ENCODE measurements at places on chromosomes 12 and 14. TPM values are rescaled to one million over a fixed set of nuclear protein-coding genes. Genes with fewer than 3 reads are reported as not detected.
A peak's percentile ranks its signal among the peaks of the same experiment; 100 is the strongest.

GRCh38 chr12:13233830-13234641, 37.5 kb downstream of the EMP1 start:
- DNase-seq: peak; percentile 67

DNA sequence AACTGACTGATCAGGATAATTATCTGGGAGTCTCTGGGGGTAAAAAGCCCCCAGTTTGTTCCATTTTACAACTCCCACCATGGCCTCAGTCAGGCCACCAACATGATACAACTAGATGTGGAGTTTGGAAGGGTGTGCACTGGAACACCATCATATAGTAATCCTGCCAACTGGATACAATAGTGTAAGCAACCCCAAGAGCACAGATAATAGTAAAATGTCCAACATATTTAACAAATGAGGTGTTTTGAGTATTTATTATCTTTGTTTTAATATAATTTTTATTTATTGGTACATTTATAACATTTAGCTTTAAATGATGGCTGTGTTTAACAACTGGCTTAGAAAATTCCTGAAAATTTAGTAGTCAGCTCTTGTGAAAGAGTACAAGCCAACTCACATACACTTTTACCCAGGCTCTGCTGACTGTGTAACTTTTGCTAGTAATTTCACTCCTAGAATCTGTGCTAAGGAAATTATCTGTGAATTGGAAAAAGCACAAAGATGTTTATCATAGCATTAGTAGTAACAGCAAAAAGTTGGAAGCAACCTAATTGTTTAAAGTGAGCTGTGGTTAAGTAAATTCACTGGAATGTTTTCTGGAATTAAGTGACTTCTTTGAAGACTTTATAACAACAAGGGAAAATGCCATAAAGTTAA, 196.8 kb downstream of the RAD51B start:
- no peak for DNase-seq

SLIRP gene
- total RNA-seq: 94.7 TPM

DNA sequence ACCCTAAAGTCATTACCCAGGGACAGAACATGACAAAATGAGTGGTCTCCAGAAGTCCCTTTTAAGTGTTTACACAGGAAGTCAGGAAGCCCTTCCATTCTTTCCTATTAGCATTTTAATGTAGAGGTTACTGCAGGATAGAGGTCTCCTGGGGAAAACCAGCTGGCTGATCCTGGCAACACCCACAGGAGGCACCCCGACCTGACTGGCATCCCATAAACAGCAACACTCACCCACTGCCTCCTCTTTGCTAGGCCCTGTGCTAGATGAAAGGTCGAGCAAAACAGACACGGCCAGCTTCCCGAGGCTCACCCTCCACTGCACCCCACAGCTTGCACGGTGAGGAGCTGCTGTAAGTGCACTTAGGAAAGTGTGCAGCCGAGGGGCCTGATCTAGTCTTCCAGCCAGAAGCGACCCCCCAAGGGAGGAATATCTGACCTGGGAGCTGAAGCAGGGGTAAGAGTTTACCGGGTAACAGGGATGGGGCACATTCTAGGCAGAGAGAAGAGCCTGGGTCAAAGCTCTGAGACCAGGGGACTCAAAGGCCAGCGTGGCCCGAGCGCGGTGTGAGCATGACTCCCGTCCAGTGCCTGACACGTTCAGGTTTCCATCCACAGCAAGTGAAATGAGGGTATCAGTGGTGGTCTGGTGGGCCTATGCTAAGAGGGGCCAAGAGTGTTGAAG, 9.0 kb downstream of the DAZAP2 start:
- DNase-seq: peak; percentile 13

GRCh38 chr12:19432309-19433170, 6.8 kb upstream of the AEBP2 start:
- DNase-seq: no peak

SLC35F4 gene
- total RNA-seq: not detected

ALG10 gene
- 11.8 TPM for total RNA-seq

SERPINA5 gene
- total RNA-seq: 0.26 TPM

- no peak for DNase-seq
These were observed 194.3 kb downstream of the CPNE8 start for GRCh38 chr12:38711054-38711453.

GRCh38 chr14:103480595-103480994, 42.0 kb downstream of the CKB start:
- DNase-seq: no peak

FAM181A gene
- not detected for total RNA-seq

DNA sequence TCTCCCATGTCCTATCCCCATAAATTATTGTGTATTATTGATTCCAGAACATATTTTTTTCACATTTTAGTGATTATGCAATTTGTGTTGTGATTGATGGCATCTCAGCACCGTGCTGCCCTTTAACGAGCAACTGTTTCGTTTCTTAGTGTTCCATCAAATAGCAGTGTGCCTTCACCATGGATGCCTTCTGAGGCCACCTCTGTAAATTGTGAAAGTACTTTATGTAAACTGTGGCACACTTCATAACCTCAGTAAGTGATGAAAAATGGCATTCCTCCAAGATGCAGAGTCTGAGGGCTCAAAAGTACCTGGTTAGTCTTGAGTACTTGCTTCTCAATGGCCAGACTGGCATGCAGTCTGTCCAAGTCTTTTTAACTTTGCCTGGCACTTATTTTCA, 8.2 kb downstream of the CHST11 start:
- DNase-seq: no peak

DNA sequence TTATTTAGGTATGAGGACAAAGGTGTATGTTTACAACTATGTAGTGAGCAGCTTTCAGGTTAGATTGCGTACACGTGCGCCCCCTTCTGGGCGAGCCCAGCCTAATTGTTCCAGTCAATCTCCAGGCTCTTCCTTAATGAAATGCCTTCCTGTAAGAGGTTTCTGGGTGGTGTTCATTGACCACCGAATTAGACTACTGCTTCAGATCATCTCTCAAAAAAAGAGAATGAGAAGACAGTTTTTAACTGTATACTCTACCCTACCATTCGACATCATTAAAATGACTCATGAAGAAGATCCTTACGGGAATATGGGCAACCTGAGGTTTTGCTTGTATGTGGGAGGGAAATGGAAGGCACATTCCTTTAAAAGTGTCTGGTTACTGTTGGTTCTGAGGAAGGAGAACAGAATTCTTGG, 2.1 kb downstream of the LUM start:
- peak; percentile 78 for DNase-seq

DNA sequence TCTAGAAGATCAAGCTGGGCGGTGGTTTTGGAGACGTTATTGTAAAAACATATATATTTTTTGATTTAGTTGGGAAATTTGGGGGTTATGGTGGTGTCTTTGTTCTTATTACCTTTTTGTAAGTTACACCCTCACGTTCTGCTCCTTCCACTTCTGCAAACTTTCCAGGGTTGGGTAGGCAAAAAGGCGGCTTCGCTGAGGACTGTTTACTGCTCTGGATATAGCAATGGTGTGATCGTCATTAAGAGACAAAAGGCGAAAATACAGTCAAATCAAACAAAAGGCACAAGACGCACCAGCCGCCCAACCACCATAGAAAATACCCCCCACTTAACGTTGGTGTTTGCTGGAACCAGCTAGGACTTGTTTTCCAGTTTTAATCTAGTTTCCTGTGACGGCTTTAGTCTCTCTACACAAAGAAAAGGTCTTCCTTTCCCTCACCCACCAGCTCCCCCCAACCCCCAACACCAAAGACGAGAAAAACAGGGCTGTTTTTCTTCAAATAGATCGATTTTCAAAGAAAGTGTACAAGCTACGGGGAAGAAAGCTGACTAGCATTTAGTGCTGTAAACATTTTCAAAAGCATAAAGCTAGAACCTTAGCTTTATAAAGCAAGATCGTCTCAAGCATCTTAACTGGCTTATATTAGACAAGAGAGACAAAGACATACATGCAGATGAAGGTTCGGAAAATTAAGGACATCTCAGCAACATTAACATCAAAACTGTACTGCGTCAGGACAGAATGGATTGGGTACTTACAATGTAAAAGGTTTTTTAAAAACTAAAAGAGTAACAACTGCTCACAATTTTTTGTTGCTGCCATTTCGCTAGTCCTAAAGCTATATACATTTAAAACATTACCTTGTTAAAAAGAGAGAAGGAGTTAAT, 2.0 kb upstream of the SETD1B start:
- DNase-seq: no peak

GAS2L3 gene
- 55.6 TPM for total RNA-seq

CLEC4C gene
- not detected for total RNA-seq

HOTAIR gene
- total RNA-seq: 1.4 TPM

Data from endothelial cell (in vitro differentiated cells).